Fibroblast of lung (primary cell): ENCODE measurements at places on chromosomes 16 and 17.

- no peak for DNase-seq
These were observed 117.8 kb downstream of the RAB11FIP4 start for GRCh38 chr17:31509095-31509804.

DNA sequence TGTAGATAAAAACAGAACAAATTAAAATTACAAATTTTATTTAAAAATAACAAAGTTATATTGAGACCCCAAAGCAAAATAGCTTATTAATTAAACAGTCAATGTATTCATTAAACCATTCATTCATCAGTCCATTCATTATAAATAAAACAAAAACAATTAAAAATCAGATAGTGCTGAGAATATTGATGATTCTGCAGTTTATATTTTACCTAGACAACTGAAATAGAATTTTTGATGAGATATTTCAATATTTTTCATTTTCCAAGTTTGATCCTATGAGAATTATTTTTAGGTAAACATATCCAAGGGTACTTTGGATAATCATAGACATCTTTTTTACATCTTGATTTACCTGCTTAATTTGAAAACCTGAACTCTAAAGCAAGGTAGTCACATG lies 15.2 kb upstream of the NETO2 start:
- DNase-seq, result no peak

- DNase-seq, result no peak
These were observed 22.0 kb upstream of the LASP1NB start for GRCh38 chr17:38903404-38903803.

DNA sequence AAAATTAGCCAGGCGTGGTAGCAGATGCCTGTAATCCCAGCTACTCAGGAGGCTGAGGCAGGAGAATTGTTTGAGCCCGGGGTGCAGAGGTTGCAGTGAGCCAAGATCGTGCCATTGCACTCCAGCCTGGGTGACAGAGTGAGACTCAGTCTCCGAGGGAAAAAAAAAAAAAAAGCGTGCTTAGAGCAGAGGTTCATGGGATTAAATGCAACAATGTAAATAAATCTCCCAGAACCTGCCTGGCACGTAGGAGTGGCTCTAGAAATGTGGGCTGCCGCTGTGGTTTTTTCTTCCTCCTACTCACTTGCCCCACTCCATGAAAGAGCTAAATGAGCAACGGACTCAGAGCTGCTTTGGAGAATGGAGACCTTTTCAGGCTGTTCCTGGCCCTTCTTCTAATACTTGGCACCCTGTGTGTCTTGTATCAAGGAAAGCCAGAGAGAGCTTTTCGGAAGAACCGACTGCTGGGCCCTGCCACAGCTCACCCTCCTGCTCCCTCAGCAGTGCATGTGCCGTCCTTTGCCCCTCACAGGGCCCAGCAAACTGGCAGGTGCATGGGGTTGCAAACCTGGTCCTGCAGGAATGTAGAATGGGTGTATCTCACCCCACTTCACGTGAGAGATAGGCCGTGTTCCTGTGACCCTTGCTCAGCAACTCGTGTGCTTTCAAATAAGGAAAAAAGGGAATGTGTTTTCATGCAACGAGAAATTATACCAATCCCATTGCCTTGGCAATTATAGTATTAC lies 52.0 kb downstream of the LDHD start:
- peak; percentile 65 for DNase-seq

DNA sequence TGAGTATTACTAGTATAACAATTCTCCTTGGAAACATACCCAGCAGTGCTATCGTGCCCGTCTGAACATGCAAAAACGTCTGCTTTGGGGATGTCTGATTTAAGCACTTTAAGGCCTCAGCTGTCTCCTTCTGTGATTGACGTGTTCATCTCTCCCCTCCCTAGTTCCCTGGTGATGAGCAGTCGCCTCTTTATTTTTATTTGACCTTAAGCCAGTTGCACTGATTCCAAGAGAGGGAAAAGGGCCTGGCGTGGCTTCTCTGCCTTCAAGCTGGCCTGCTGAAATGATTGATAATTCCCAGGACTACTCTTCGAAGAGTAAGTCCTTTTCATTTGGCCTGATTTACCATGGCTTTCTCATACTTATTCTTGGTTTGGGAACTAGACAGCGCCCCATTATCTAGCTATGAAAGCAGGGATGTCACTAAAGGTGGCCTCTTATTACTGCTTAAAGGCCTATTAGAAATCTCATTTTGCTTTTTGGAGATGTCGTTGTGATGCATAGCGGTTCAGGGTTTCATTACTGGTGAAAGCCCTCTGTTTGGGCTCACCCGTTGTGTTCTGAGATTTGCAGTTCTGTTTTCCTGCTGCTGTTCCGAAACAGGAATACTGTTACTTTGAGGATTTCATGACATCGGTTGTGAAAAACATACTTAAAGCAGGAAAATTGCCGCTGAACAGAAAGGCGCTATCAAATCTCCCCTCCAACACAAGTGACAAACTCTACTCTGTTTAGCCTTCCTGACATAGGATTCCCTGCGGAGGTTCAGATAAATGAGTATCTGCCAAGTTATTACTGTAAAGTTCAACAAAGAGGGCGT lies 65.5 kb downstream of the IQCK start:
- no peak for DNase-seq

GRCh38 chr17:6187836-6188235 lies 117.7 kb downstream of the WSCD1 start:
- no peak for DNase-seq

DNA sequence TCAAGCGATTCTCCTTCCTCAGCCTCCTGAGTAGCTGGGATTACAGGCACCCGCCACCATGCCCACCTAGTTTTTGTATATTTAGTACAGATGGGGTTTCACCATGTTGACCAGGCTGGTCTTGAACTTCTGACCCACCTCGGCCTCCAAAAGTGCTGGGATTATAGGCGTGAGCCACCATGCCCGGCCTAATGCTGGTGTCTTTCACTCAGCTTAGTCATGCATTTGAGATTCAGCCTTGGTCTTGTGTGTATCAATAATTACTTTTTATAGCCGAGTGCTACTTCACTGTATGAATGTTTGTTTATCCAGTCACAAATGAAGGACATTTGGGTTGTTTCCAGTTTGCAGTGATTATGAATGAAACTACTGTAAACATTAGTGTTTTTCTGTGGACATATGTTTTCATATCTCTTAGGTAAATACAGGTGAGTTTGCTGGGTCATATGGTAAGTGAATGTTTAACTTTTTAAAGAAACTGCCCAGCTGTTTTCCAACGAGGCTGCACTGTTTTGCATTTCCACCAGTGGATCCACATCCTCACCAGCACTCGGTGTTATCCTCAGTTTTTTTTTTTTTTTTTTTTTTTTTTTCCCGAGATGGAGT lies 11.0 kb upstream of the PLCG2 start:
- no peak for DNase-seq

GRCh38 chr16:67284699-67285646 lies 5.6 kb downstream of the PLEKHG4 start:
- DNase-seq, result no peak

GRCh38 chr16:85246973-85247372 lies 134.7 kb upstream of the CIBAR2 start:
- no peak for DNase-seq

DNA sequence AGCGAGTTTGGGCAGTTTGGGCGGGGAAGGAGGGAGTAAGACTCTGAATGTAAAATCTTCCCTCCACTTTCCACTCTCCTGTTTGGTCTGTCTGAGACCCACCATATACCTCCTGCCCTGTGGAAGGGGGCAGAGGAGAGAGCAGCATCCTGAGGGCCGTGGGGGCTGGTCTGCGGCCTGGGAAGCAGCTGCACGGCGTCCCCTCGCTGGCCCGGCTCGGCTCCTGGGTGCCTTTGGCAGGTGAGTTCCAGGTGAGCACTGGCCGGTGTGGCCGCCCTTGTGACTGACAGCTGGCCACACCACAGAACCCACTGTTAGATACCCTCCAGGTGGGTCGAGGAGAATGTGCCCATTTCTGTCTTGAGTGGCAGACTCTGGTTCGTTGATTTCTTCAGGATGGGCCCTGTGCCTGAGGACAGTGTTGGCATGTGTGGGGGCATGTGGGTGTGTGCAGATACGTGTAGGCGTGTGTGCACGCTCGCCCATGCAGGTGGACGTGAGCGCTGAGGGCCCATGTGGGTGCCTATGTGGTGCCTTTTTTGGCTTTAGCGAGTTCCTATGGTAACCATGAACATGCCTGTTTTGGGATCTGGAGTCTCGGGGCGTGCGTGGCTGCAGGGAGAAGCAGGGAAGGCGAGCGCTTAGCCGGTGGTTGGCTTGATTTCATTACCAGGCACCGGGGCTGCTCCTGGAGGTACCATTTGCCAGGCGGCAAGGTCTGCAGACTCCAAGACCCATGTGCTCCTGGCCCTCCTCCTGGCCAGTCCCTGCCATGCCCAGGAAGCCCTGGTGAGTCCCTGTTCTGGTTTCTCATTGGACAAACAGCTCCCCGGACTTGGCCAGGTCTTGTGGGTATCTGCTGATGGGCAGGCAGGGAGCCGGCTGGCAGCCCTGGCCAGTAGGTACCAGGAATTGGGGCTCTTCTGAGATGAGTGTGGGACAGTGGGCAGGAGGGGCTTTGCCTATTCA lies 12.4 kb downstream of the RAP1GAP2 start:
- DNase-seq, result no peak

DNA sequence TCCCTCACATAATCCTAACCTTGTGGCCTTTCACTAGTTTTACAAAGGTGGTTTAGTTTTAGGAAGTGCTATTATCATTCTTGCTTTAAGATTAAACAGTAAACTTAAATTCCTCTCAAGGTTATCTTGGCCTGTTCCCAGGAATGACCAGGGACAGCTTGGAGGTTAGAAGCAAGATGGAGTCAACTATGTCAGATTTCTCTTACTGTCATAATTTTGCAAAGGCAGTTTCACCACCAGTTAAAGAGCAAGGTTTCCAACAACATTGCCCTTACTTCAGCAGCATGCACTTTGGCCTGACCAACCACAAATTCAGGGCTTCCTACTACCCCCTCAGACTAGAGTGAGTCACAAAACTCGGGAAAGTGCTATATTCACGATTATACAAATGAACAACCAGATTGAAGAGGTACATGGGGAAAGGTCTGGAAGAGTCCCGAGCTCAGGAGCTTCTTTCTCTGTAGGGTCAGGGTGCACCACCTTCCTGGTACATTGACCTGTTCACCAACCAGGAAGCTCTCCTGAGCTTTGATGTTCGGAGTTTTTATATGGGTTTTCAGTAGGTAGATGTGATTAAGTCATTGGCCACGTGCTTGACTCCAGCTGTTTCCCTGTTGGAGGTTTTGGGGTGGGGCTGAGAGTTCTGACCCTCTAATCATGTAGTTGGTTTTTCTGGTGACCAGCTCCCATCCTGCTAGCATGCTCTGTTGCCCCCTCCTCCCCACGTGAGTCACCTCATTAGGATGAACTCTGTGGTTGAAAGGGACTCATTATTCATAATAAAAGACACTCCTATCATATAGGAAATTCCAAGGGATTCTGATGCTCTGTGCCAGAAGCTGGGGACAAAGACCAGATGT lies 19.4 kb downstream of the RHOT1 start:
- peak; percentile 95 for DNase-seq

DNA sequence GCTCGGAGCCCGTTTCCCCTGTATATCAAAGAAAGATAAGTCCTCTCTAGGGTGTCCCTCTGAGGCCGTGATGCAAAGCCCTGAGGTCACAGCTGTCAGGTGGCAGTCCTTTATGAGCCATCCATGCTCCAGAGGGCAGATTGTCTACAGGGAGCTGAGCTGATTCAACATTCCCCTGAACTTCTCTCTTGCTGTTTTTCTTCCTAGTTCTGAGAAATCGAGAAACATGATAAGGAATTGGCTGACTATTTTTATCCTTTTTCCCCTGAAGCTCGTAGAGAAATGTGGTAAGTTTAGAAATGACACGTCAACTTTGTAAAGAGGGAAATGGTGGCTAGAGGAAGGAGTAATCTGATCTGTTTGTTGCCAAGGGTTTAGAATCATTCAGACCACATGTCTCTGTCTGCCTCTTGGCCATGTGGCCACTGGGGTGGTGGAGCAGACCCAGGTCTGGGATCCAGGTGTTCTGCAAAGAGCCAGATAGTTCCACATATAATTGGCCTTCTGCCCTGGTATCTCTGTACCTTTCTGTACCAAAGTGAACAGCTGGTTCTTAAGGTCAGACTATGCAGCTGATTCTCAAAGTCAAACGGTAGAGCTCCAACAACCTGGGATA lies 3.5 kb downstream of the CTNS start:
- no peak for DNase-seq

DNA sequence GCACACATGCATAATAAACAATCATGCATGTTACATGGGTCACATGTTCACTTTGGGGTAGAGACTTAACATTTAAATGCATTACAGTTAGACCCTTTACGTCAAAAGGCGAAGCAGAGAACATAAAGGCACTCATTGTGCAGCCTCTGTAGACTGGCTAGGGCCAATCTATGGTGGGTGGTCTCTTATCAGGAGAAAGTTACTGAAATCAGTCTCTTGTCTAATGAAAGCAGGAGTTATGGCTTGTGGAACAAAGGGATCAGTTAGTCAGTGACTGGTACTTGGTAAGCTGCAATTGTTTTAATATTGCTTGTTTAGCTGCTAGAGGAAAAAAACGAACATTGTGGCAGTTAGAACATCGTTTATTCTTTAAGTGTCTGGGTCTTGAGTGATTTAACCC lies 1.4 kb upstream of the CNEP1R1 start:
- DNase-seq, result no peak

- no peak for DNase-seq
These were observed 607 bp upstream of the NCOR1 start for GRCh38 chr17:16215965-16216316.

- DNase-seq, result no peak
These were observed 4.6 kb downstream of the RPH3AL start for GRCh38 chr17:348012-348411.

- DNase-seq, result peak; percentile 73
These were observed 12.8 kb upstream of the CCL8 start for GRCh38 chr17:34306466-34306865.

DNA sequence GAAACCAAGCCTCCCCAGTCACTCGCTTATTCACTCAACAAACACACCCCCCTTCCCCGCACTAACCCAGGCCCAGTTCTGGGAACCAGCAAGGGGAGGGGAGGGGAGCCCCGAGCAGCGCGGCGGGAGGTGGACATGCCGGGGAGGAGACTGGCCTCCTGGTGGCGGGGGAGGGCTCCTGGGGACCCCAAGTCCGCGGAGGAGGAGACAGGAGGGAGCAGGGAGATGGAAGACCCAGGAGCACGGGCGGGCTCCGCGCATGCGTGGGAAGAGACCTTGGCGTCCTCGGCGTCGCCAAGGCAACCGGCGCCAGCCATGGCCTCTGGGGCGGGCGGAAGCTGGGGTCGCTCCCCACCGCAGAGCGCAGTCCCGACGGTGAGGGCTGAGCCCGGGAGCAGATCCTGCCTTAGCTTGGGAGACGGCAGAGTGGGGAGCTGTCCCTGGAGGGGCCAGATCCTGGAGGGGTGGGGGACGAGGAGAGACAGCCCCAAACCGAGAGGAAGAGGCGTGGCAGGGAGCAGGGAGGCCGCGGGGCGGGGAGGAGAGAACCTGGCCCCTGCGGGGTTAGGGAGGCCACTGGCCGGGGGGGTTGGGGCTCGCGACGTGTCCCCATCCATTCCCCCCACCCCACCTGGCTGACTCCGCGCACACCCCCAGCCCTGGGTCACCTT lies at the start of gene PRR29:
Gene PRR29, plus strand, starts transcription at position 302 of the 671 bp plus-strand sequence. Its CDS starts 14 bp downstream, at position 316.
- DNase-seq, result peak; percentile 53

GRCh38 chr16:80231888-80232287 lies 308.9 kb upstream of the DYNLRB2 start:
- DNase-seq, result peak; percentile 94
